H9 (cell line): ENCODE measurements at places on chromosomes 6 and 20.

- DNase-seq: no peak
Measured at GRCh38 chr6:44020664-44021425, 106.4 kb downstream of the MRPL14 start.

DNA sequence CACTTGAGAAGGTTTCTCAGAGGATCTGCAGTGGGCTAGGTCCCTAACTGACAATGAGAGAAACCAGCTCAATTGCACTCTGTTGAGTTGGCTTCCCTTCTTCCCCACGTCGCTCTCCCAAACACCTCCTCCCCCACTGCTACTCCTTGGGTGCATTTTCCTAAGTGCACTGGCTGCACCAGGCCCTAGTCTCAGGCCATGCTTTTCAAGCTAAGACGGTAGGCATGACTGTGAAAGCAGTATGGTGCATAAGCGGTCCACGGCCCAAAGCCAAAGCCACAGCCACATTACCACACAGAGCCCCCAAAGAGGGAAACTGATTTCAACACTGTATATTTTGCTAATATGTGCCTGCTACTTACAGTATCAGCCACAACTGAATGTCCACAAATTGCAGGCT lies 62.1 kb upstream of the RBM24 start:
- no peak for DNase-seq

- DNase-seq: no peak
Measured at GRCh38 chr6:20718705-20719653, 184.7 kb downstream of the CDKAL1 start.

DNA sequence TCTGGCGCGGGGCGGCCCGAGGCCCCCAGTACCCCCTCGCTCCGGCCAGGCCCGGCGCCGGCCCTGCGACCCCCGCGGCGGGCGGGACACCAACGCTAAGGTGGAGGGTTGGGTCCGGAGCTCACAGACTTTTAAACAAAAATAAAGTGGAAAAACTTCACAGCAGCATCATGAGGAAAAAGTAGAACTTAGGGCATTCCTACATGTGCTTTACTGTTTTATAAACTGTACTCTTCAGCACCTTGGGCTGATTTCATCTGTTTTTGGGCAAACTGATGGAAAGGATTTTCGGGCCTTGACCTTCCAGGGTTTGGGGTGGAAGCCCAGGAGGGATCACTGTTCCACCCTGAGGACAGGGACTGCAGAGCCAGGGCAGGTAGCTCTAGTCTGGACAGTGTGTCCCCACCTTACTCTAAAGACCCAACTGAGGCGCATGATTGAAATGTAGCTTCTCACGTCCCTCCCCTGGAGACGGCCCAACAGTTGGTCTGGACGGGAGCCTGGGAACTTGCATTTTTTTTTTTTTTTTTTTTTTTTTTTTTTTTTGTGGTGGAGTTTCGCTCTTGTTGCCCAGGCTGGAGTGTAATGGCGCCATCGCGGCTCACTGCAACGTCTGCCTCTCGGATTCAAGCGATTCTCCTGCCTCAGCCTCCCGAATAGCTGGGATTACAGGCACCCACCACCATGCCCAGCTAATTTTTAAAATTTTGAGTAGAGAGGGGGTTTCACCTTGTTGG lies 740 bp downstream of the NELFCD start:
- no peak for DNase-seq

GRCh38 chr6:168695701-168696100 lies 254.7 kb downstream of the SMOC2 start:
- peak; percentile 92 for DNase-seq
